ENCODE measurements at places on chromosomes 11 and 22.

GRCh38 chr11:124798991-124799347 lies 1.2 kb downstream of the MSANTD2 start:
- no peak for DNase-seq

DNA sequence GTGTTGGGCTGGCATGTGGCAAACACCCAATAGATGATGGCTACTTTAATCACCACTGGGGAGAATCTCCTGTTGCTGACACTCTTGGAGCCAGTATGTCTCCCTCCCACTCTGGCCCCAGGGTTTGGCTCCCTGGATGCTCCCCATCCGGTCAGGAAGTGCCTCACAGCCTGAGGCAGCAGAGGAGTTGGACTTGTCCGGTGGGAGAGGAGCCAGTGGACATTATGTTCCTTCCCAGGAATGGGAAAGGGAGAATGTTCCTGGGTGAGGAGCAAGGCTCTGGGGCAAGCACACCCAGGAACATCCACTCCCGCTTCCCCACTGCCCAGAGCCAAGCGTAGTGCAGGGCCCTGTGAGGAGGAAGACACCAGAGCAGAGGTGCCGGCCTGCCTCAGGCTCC lies 84.6 kb upstream of the NAV2 start:
- DNase-seq: no peak

DNA sequence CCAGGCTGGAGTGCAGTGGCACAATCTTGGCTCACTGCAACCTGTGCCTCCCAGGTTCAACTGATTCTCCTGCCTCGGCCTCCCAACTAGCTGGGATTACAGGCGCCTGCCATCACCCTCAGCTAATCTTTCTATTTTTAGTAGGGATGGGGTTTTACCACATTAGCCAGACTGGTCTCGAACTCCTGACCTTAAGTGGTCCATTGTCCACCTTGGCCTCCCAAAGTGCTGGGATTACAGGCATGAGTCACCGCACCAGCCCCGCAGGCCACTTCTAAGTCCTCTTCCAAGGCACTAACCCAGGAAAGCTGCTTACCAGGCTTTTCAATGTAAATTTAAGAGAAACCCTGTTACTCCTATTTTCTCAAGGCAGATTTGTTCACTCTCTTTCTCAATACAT lies 50.4 kb downstream of the DENND5A start:
- DNase-seq: no peak

DNA sequence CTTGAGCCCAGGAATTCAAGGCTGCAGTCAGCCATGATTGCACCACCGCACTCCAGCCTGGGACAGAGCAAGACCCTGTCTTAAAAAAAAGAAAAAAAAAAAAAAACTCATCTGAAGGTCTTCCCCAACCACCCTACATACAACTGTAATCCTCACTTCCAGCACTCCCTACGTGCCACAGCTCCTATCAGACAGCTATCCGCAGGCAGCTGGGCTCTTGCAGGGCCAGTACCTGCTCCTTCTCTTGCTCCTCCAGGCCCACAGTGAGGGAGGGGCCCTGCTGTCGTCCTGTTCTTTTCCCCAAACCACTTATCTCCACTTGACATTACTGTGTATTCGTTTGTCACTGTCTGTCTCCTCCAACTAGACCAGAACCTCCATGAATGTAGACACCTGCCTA lies 156.1 kb upstream of the NECTIN1 start:
- DNase-seq: no peak

- DNase-seq: no peak
Measured at GRCh38 chr22:24938741-24939341, 7.7 kb downstream of the LHFPL7 start.

DNA sequence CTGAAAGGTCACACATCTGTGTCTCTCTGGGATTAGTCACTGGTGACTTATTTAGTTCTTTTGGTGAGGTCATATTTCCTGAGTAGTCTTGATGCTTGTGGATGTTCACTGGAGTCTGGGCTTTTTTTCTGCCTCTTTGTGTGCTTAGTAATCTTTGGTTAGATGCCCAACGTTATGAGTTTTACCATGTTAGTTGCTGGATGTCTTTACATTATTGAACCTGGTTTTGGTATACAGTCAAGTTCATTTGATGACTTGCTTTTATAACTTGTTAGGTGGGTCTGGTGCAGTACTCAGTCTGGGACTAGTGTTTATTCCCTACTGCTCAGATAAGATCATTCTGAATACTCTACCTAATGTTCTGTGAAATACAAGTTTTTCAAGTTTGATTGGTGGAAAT lies 26.2 kb upstream of the SLC37A2 start:
- peak; percentile 72 for DNase-seq

- no peak for DNase-seq
Measured at GRCh38 chr11:88341522-88342251, 4.2 kb upstream of the CTSC start.

DNA sequence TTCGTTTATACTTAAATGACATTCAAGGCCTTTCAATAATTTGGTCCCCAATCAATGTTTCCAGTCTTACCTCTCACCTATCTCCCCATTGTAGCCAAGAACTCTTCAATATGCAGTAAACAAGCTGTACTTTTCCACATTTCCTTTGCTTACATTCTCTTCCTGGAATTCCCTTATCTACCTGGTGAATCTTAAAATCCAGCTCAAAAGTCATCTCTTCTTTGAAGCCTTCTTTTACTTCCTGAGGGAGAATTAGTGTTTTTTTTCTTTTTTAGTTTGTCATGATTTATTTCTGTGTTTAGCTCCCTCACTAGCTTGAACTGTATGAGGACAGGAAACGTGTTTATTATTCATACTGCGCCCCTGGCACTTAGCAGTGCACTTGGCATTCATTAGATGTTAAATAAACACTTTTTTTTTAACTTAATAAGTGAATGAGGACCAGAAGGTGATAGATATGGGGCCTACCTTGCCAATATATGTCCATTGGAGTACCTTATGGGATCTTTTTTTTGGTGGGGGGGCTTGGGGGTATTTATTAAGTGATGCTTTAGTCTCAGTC lies 4.9 kb upstream of the PTS start:
- no peak for DNase-seq

- no peak for DNase-seq
Measured at GRCh38 chr11:81449588-81450156, 1284.0 kb downstream of the FAM181B start.

DNA sequence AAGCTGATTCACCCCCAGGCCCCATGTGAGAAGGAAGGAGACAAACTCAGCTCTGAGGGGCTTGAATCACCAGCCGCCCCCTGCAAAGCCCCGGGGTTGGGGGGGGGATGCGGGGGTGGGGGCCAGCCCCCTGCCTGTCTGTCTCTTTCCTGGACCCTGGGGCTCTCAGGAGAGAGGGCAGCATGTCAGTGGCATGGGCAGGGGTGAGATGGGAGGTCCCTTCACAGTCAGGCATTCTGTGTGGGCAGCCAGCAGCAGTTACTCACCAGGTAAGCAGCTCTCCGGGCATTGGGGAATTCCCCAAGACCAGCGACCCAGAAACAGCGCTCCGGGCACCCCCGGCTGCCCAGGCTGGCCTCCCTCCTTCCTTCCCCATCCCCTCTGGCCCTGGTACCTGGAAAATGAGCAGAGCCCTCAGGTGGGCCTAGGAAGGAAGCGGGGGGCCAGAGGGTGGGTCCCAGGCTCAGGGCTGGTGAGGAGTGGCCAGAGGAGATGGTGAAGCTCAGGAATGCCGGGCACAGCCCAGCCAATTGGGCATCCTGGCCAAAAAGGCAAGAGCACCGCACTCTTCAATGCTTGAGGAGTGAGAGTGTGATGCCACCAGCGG lies 4.2 kb upstream of the LIF start:
- no peak for DNase-seq

GRCh38 chr11:19868281-19868821 lies 155.7 kb downstream of the NAV2 start:
- DNase-seq: no peak

DNA sequence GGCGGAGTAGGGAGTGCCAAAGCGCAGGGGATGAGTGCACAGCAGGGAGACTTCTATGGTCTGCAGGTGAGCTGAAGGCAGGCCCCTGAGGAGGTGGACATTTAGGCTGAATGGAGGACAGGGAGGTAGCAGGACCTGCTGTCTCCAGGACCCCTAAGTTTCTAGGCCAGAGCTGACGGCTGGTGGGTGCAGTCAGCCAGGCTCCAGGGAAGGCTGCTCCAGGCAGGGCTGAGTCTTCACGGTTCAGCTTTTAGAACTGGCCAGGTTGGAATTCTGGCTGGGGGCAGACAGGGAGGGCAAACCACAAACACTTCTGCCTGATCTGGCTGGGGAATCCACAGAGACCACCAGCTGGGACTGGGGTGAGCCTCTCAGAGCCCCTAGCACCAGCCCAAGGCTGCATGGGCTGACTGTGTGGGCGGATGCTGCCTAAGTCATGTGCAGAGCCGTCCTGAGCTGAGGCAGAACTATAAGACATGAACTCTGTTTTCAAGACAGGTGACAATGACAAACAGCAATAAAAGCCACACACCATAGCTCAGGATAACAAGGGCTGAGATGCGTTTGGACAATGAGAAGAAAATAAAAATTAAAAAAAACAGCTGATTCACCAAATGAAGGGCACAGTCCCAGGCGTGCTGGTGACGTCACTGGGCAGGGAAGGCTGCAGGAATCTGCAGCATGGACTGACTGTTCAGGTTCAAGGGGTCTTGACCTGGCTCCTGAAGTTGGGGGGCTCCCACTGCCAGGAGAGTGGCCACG lies 10.4 kb upstream of the MALAT1 start:
- no peak for DNase-seq

DNA sequence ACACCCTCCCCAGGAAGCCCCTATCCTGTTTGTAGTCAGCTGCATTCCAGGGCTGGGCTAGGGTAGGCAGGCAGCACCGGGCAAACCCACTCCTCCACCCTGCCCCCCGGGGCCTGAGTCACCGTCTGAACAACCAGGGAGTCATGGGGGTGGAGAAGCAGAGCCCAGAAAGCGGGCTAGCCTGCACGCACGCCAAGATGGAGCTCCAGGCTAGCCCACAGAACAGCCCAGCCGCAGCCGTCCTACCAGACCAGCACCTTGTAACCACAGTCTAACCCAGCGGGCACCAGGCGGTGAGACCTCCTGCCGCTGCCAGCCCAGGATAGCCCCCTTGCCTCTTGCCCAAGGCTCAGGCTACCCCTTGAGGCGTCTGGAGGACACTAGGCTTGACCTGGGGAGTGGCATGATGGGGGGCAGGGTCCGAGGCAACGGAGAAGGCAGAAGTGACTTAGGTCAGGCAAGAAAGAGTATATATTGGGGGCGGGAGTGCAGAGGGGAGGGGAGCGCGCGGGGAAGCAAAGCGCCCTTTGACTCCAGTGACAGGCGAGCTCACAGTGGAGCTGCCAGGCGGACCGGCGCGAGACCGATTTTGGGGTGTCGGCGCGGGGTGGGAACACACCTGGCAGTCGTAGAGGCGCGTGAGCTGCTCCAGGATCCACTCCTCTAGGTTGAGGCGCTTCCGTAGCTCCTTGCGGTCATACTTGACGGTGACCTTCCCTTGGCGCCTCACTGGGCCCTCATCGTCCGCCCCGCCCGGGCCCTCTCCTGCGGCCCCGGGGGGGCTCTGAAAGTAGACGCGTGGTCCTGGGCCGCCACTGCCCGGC lies 734 bp downstream of the PPP1R14B start:
- DNase-seq: peak; percentile 64

DNA sequence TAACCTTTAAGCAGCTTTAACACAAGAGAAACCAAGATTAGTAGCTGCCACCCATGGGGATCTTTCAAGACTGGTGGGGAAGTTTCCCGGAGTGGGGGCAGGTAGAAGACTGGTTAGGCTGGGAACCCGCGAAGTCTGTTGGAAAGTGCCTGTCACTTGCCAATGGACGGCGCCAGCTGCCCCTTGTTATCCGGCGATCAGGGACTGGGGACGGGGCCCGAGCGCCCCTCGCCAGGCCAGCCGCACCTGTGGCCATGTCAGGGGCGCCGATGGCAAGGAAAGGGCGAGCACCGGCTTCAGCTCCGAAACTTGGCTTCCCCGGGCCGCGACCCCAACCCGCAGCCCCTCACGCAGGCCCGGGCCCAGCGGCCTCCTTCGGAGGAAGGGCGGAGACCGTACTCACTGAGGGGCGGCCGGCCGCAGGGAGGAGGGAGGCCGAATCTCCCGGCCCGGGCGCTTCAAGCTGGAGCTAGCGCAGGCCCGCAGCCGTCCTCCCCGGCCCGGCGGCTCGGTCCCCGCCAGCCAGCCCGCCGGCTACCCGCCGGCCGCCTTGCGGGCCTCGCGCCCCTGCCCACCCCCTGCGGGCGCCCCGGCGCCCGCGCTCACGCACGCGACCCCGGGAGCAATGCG lies 539 bp downstream of the EIF4ENIF1 start:
- no peak for DNase-seq

DNA sequence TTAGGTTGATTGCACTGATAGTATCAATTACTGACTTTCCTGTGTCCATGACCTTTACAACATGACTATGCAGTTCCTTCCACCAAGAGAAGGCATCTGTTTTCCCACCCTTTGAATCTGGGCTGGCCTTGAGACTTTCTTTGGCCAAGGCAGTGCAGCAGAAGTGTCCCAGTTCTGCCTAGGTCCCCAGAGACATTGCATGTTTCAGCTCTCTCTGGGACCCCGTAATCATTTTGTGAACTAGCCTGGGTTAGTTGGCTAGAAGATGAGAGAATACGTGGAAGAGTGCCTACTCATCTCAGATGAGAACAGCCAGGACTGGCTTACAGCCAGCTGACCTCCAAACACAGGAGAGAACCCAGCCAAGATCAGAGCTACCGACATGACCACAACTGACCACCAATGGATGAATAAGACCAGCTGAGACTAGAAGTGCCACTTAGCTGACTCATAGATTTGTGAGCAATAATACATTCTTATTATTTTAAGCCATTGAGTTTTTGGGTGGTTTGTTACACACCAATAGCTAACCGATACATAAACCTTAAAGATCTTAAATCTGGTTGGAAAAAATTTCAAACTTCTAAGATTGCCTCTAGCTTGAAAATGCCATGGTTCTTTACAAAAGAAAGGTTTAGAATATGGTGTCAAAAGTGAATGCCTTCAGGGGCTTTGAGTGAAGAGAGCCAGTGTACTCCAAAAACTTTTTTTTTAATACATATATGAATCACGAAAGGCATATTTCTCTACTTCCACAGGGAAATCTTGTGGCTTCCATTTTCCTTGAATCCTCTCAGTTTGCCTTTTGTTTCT lies 145.2 kb downstream of the FBXO7 start:
- no peak for DNase-seq

- DNase-seq: no peak
Measured at GRCh38 chr11:58647866-58648265, 25.4 kb downstream of the CNTF start.

All from SW 1271 (cell line).